ENCODE measurements at places on chromosomes 11 and 22.

DNA sequence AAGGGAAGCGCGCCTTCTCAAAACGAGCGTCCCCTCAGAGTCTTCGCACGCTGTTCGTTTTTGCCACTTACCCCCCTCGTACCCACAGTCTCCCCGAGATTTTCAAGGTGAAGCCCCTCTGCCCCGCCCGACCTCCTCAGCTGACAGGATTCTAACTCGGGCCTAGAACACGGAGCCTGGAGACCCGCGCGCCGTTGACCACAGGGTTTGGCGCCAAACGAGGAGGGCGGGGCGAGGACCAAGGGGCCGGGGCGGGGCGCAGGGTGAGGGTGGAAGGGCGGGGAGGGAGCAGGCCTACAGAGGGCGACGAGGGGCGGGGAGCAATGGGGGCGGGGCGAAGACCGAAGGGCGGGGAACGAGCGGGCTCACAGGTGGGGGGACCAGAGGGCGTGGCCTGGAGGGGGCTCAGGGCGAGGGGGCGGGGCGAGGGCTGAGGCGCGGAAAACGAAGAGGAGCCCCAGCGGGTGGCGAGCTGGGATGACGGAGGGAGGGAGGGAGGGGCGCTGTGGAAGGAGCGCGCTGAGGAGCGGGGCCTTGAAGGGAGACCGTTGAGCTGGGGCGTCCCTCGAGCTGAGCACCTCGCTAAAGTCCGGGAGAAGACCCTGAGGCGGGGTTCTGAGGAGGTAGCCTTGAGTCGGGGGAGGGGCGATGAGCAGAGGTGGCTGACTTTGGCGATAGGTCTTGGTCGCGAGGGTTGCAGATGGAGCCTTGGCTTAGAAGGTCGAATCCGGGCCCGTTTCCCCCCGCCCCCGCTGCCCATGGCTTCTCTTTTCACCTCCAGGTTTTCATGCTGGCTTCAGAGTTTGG, at the start of gene DMC1:
Gene DMC1 (minus strand): TSS at position 212 of the 807 bp plus-strand sequence. CDS start 1,927 bp downstream, outside the sequence.
- peak; percentile 98 for DNase-seq

DNA sequence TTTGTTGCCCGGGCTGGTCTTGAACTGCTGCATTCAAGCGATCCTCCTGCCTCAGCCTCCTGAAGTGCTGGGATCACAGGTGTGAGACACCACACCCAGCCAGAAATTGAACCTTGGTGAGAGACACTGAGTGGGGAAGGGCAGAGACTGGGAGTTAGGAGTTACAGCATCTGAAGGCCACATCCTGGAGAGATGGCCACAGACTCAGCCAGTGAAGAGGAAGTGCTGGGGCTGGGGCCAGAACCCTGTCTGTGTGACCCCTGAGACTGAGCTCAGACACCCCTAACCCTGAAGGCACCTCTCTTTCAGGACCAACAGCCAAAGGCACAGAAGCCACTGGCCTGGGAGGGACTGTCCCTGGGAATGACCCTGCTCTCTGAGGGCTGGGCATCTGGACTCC, 33.8 kb downstream of the TXN2 start:
- no peak for DNase-seq

GRCh38 chr11:14544611-14545010, 24.4 kb upstream of the PSMA1 start:
- no peak for DNase-seq

DNA sequence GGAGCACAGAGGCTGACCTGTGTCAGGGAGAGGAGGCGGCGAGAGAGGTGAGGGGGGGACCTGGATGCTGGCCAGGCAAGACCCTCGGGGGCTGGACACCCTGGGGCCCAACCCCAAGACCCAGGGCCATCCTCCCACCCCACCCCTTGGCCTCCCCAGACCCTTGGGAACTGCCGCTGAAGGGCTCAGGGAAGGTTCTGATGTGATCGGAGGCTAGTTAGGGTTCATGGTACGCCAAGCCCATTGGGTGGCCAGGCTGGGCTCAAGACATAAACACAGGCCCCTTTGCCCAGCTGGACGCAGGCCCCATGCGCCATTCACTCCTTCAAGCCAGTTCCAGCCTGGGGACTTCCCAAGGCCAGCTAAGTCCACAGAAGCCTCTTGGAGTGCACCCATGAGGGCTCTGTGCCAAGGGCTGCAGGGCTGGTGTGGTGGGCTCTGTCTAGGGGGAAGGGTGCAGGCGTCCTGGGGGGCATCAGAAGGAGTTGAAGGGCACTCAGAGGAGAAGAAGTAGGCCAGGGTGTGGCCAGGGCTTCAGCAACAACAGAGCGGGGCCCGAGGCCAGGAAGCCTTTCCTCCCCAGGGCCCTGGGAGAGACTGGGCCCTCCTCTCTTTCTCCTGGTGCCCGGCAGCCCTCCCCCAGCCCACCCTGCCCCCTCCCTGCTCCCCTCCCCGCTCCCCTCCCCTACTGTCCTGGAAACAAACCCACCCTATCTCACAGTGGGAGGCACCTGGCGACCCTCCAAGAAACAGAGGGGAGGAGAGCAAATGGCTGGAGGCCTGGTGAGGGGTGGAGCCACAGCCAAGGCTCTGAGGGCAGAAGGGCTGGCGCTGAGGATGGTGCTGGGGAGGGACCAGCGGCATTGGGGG, 12.9 kb downstream of the TSPAN32 start:
- peak; percentile 97 for DNase-seq

GRCh38 chr11:120339394-120339890, 3.2 kb downstream of the ARHGEF12 start:
- DNase-seq = peak; percentile 76

DNA sequence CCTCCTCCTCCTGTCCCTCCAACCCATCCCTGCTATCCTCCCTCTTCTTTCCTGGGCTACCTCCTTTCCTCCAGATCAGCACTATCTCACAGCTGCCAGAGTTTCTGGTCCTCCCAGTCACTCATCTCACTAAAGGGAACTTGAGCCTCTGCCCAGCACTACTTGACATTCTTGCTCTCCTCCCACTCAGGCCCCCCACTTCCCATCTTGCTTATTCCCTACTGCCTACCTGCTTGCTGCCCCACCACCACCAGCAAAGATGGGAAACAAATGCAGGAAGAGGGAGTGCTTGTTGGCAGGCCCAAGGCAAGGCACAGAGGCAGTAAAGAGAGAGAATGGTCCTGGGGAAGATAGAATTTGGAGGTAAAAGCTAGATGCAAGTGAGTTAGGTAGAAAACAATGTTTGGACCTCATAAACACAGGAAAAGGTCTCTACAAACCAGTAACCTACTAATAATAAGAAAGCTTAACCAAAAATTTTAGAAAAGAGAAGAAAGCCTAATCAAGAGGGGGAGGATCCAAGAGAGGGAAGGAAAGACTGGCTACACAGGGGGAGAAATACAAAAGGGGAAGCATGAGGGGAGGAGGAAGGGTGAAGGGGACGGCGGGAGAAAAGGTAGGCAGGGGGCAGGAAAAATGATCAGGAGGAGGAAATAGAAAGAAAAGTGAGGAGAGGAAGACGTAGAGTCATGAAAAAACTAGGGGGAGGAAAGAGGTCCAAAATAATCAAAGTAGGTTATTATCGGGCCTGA, 63.6 kb downstream of the PAK1 start:
- DNase-seq = no peak

GRCh38 chr22:36873614-36874308, 13.0 kb downstream of the NCF4 start:
- peak; percentile 46 for DNase-seq

DNA sequence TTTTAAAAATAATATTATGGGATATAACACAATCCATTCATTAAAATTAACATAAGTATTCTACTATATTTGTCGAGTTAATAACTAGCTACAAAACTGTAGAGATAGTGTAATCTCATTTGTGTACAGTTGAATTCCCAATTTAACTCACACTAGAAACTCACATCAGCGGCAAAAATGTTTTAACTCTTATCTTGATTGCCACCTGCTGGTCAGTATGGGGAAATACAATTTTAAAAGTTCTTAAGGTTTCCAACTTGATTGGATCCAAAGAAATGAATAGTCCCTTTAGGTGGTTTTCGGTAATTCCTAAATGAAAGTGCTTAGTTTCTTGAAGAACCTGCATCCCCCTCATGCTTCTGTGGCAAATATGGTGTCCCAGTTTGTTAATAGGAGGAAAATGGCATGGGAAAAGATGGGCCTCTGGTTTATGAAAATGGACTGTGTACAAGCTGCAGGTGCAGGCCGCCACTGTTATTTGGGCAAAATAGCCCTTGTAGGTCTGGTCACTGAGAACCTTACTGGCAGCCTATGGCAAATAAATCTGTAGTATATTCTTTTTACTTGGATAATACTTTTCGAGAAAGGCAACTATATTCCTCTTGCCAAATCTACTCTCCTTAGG, 33.7 kb upstream of the SLC17A6 start:
- DNase-seq = peak; percentile 56

DNA sequence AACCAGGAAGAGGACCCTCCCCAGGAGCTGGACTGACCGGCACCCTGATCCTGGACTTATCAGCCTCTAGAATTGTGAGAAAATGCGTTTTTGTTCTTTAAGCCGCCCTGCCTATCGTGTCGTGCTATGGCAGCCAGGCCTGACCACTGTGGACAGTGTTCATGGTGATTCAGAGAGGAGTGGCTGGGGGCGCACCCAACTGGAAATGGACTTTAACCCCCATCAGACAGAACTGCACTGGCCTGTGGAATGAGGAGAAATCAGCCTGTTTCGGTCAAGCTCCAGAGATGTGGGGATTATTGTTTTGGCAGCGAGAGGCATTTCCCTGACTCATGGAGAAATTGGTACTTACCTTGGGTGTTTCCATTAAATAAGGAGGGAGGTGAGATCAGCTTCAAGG, 1437.8 kb downstream of the BRD1 start:
- no peak for DNase-seq
